Stimulated activated CD4-positive, alpha-beta T cell treated with anti-CD3 and anti-CD28 coated beads, Interleukin-1b, Interleukin-23, amount 100 ng/mL, for 4 hours (primary cell): ENCODE measurements at places on chromosomes 7 and 10.

DNA sequence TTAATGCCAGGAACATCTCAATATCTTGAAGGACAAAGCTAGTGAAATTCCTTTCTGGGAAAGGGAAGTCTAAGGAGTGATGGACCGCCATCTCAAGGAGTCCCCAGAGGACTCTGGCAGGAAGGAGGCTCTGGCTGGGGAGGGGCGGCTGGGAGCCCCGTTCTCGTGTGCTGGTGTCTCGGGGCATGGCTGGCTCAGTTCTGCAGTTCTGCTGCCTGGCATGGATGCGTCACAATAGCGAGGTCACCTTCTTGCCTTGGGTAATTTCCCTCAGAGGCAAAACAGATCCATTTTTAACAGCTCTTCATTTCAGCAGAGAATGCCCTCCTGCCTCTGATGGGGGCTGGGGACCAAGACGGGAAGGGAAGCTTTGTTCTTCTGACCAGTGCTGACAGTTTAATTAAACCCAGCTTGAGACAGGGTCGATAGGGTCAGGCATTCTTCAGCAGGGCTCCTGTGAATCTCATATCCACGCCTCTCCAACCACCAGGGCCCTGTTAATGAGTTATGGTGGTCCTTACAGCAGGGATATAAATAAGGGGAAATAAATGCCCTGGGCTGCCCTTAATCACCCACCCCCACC lies 35.7 kb downstream of the SLIT1 start:
- DNase-seq, result no peak

DNA sequence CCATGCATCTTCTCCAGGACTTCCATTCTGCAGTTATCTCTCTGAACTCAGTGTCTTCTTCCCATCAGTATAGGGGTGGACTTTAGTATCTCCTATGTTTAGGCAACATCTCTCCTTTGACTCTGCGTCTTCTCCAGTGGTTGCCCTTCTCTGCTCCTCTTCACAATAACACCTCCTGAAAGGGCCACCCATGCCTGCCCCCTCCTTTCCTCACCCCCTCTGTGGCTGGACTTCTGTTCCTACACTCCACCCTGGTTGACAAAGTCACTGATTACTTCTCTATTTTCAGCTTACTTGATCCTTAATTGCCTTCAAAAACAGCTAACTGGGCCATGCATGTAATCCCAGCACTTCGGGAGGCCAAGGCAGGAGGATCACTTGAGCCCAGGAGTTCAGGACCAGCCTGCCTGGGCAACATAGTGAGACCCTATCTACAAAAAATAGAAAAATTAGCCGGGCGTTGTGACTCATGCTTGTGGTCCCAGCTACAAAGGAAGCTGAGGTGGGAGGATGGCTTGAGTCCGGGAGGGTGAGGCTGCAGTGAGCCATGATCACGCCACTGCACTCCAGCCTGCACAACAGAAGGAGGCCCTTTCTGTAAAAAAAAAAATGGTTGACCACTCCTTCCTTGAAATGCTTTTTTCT lies 13.7 kb downstream of the SRGN start:
- no peak for DNase-seq

- DNase-seq, result no peak
Observed at GRCh38 chr10:124320778-124321432, 97.8 kb downstream of the OAT start.

DNA sequence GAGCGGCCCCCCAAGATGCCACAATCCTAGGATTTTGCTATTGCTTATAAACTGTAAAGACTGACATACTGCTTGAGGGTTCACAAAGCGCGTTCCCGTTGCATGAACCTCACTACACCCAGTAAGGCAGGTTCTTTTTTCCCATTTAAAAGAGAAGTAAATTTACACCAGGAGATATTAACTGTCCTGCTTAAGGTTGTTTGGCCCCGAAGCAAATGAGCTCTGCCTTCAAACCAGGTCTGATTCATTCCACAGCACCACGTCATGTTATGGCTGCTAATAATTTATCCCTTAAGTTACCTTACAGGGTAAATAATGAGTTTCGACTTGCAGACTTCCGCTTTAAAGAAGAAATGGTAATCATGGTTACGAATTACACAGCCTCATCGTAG lies 559 bp upstream of the FKBP14 start:
- DNase-seq, result no peak

- no peak for DNase-seq
Observed at GRCh38 chr10:56881218-56881617, 520.2 kb upstream of the ZWINT start.

DNA sequence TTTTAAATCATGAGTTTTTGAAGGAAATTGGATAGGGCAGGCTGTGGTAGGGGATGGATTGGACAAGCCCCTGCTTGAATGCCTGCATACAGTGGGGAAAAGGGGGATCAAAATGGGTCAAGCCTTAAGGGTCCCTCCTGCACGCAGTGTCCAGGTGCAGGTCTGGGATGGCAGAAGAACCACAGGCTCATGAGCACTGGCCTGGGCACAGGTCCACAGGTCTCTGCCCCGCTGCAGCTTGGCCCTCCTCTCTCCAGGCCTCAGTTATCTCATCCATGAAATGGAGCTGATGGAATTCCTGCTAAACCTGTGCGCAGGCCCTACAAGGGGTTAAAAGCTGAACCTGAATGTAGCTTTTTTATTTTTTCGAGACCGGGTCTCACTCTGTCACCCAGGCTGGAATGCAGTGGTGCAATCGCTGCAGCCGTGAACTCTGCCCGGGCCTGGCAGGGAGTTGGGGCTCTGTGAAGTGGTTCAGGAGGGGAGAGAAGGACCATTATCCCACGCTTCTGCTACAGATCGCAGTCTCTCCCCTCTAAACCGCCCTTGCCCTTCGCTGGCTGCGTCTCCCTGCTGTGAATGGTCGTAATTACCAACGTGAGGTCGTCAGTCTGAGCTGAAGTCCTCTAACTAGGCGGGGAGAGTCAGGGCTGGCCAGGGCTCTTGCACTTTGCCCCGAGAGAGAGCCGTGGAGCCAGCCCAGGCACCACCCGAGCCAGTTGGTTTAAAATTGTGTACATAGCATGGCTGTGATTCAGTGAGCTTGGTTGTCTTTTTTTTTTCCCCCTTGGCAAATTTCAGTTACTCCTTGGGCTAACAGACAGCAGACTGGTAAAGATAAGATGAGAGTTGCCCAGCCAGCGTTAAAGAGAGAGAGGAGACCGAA lies 77.5 kb upstream of the GTF2I start:
- DNase-seq, result no peak
